ENCODE measurements at places on chromosomes 1 and 21.

DNA sequence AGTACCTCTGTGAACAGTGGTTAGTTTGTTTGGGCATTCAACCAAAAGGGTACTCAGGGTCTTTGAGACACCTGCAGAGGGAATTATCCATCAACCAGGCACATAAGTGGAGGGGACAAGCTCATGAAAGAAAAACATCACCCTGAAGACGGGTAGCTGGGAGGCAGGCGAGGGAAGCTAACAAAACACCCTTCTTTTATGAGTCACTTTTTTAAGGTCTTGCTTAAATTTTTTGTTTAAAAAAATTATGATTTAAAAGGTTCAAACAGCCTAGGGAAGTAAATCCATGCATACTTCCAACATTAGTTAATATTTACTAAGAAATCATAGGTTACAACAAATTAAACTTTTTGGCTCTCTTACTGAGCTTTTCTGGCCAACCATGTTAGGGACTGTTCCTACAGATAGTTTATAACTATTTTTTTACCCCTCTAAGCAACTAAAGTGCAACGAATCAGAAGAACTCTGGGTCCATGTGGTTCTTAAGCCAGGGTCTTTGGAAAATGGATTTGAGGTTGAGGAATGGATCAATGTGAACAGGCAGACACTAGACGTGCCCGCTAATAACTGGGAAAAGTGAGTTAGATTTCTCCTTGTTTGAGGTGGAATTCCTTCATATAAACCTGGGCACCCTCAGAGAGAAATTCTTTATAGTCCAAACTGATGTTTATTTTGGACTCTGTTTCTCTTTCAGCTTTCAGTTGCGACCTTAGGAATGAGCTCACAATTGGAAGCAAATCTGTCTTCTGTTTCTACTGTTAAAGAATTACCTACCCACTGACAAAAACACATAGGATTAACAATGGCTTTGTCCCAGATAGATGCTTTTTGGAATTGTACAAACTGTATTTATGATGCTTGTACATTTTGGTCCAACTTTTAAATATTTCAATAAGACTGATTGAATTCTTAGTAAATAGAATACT, 123.0 kb downstream of the LYPLAL1 start:
- no peak for DNase-seq

GRCh38 chr1:25698252-25698651, 81.7 kb downstream of the MAN1C1 start:
- no peak for DNase-seq

- no peak for DNase-seq
Observed at GRCh38 chr1:17002524-17002902, 9.2 kb downstream of the ATP13A2 start.

- no peak for DNase-seq
Observed at GRCh38 chr1:23756676-23757075, 13.4 kb downstream of the ELOA start.

DNA sequence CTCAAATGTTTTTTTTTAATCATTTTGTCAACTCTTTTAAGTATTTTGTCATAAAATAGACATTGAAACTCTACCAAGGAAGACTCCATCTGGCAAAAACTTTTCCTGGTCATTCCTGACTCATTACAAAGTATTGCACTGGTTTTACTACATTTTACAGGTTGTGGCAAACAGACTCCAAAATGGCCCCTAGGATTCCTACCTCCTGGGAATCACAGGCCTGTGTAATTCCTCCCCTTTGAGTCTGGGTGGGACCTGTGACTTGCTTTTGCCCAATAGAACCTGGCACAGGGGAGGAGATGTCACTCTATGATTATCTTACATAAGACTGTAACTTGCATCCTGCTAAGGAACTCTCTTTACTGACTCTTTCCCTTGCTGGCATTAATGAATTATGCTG, 123.6 kb upstream of the KCNJ6 start:
- DNase-seq: no peak

DNA sequence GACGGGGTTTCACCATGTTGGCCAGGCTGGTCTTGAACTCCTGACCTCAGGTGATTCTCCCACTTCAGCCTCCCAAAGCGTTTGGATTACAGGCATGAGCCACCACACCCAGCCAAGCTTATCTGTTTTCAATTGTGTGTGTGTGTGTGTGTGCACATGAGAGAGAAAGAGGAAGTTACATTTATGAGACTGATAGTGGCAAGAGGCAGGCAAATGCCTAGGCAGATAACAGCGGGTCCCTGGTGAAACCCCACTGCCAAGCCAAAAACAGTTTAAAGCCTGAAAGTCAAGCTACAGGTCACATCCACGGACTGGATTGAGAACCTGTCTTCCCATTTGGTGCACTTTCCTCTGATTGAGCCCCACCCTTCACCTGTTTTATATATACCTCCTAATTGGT, 35.1 kb upstream of the IFNGR2 start:
- DNase-seq: no peak

GRCh38 chr21:17585875-17586450, 26.7 kb downstream of the BTG3 start:
- peak; percentile 23 for DNase-seq

GRCh38 chr1:159598196-159598595, 10.6 kb downstream of the APCS start:
- DNase-seq: no peak

- no peak for DNase-seq
Observed at GRCh38 chr1:221723018-221723847, 18.7 kb downstream of the DUSP10 start.

- DNase-seq: peak; percentile 87
Observed at GRCh38 chr1:167499664-167500101, 18.6 kb downstream of the CD247 start.

DNA sequence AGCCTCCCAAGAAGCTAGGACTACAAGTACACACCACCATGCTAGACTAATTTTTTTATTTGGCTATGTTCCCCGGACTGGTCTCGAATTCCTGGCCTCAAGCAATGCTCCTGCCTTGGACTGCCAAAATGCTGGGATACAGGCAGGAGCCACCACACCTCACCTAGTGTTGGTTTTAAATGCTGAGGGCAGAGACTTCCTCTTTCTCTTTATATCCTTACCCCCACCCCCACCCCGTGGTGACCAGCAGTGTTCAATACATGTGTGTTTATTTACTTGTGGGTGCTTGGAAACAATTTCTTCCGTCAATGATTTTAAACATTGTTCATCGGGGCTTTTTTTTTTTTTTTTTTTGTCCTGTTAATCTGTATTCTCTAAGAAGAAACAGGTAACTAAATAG, 158.9 kb downstream of the ZBTB18 start:
- no peak for DNase-seq

DNA sequence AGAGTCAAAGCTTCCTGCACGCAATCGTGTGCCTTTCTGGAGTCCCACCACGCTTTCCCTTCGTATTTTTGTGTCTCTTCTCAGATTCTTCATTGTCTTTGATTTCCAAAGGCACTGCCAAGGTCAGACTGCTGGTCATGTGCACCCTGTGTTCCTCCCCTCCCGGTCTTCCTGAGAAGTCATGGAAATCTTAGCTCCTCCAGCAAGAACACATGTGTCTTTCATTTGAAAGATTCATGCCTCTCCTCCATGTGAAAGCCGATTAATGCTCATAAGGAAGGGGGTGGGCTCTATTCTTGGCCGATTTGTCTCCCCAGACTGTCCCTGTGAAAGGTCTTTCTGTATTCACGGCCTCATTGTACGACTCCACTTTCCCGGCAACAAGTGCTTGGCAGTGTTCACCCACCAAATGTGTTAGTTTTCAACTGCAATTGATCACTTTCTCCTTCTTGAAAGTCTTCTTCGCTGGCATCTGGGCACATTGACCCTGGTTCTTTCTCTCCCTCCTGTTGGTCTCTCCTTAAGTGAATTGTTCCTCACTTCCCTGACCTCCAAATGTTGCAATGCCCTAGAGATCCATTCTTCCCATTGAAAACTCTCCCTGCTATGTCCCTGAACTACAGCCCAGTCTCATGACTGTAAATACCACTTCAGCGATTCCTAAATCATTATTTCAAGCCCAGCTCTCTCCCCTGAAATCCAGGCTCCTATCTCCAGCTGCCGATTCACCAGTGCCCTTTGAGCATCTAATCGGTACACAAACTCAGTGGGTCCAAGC, 25.4 kb downstream of the MX2 start:
- DNase-seq: no peak

GRCh38 chr1:226268421-226269124, 40.4 kb downstream of the LIN9 start:
- no peak for DNase-seq

GRCh38 chr1:70290218-70290617, 64.3 kb downstream of the ANKRD13C start:
- no peak for DNase-seq

- DNase-seq: no peak
Observed at GRCh38 chr1:16989676-16990391, 9.4 kb upstream of the MFAP2 start.

DNA sequence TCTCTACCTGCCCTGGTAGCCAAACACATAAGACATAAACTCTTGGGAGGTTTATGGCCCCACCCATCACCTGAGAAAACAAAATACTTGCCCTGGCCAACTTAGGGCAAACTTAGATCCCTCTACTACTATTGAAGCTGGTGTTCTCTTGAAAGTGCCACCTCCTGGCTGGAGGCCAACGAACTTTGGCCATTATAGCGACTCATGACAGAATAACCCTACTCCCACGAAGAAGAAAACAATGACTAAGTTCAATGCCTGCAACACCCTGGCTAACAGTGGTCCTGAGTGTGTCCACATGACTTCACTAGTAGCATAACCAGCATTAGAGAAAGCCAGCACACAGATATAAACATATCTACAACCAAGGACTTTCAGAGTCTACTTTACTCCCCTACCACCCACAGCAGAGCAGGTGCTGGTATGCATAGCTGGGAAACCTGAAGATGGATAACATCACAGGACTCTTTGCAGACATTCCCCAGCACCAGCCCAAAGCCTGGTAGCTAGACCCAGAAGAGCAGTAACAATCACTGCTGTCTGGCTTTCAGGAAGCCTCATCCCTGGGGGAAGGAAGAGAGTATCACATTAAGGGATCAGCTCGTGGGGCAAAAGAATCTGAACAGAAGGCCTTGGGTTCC, 81.0 kb downstream of the SLC30A10 start:
- no peak for DNase-seq

GRCh38 chr1:170049176-170049800, 25.2 kb downstream of the KIFAP3 start:
- no peak for DNase-seq

DNA sequence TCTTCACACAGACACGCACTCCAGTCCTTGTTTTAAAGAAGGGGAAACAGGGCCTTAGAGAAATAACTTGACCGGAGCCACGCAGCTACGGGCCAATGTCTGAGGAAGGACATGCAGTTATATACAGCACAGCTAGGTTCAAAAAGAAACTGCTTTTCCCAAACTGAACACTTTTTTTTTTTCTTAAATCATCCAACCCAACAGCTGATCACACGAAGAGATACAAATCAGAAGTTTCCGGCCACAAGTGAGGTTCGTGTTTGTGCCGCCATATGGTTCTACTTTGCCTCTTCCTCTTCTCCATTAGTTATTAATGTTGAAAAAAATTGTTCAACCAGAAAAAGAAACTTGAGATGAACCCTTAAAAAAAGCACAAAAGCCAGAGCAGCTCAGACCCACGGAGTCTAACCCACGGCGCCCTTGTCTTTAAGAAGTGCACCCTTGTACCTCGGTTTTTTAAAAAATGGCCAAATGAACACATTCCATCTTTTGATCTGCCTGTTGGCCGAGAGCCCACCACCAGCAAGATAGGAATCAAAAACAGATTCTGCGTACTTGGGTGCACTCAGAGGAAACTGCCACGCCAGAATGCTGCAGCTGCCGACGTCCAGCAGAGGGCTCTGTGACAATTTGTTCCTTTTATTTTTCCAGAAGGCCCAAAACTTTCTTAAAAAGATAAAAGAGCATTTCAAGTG, 78.9 kb downstream of the SLC66A1 start:
- DNase-seq: peak; percentile 77
